Fibroblast of skin of right biceps (primary cell): ENCODE measurements at places on chromosomes 16 and 17.
A peak's percentile ranks its signal among the peaks of the same experiment; 100 is the strongest.

DNA sequence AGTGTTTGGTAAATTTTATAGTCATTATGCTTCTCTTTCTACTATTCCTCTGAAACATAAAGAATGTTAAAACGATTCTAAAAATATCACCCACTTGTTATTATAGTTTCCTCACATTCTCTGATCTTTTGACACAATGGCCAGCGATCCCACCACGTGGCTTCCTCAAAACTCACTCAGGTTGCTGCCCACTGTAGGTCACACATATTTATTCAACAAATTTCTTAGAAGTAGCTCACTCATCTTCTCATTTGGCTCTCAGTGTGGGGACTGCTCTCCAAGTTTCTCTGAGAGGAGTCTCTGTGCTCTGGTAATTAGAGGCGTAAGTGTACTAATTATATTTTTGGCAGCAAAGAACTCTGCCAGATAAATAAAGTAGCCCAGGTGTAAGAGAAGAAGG is 465.4 kb downstream of the CDH11 start:
- DNase-seq, result no peak

- DNase-seq, result no peak
Measured at GRCh38 chr16:48892893-48893292, 282.9 kb upstream of the N4BP1 start.

DNA sequence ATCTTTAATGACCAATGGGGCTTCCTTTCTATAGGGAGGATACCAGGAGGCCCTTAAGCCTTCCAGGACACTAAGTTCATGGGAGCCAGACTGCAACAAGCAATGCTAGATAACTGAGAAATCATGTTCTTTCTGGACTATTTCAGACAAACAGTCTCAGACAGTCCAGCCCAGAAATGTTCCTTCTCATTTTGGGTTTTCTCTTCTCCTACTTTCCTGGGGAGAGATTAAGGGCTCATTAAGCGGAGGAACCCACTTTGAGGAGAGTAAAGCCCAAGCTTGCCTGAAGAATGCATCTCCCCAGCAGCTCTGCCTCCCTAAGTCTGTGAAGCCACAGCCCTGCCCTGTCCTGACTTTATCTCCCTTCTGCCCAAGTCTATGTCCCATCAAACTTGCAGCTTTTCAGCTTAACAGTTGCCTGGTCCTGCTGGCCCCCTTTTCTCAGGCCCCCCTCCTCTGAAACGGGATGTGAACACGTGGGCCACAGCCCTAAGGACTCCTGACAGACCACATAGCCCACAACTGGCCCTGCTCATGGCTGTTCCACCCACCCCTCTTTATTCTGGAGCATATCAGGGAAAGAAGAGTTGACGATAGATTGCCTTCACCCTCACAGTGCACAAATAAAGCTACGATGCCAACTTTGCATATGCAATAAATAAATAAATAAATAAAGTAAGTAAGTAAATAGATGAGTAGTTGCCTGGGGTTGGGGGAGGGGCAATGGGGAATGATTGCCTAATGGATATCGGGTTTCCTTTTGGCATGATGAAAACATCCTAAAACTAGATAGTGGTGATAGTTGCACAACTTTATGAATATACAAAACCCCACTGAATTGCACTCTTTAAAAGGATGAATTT is 111.0 kb downstream of the N4BP1 start:
- DNase-seq, result peak; percentile 73

GRCh38 chr17:57440522-57441269 is 184.4 kb downstream of the MSI2 start:
- DNase-seq, result peak; percentile 52

- DNase-seq, result no peak
Measured at GRCh38 chr16:19188406-19188805, 20.4 kb downstream of the SYT17 start.

- DNase-seq, result no peak
Measured at GRCh38 chr17:10956821-10957220, 118.9 kb upstream of the PIRT start.

- DNase-seq, result no peak
Measured at GRCh38 chr16:86730597-86730996, 152.2 kb downstream of the FOXL1 start.

GRCh38 chr17:76556765-76557367 is 17.0 kb downstream of the PRCD start:
- DNase-seq, result no peak

DNA sequence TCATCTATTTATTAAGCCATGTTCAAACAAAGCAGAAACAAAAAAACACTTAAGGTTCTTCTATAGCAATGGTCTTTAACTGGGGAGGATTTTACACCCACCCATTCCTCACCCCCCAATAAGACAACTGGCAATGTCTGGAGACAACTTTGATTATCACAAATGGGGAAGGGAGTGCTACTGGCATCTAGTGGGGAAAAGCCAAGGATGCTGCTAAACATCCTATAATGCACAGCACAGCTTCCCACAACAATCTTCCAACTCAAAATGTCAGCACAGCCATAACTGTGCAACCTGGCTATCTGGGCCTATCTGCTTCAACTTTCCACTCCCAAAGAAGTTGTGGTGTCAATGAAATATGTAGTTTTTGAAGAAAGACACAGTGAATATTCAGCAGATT is 1044.4 kb downstream of the CDH8 start:
- no peak for DNase-seq

DNA sequence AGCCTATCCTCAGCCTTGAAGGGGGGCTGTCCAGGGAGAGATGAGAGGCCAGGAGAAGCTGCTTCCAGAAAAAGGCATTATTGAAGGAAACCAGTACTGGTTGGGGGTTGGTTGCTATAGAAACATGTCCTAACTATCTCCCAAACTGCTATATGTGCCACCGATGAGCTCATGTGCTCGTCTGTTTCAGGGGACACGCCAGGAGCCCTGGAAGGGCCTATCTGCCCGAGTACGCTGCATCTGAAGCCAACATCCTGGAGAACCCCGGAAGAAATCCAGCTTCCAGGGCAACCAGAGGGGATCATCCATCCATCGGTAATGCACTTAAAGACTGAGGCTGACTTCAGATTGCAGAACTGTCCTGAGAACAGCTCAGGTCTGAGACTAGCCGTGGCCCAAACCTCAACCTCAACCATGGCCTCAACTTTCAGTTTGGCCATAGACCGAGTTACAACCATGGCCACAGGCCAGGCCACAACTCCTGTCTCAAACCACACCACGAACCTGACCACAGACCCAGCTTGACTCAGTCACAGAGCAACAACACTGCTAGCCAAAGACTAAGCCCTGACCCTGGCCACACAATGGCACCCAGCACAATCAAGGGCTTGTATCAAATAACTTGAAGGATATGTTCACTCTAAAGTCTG is 10.2 kb downstream of the PITPNM3 start:
- peak; percentile 45 for DNase-seq

DNA sequence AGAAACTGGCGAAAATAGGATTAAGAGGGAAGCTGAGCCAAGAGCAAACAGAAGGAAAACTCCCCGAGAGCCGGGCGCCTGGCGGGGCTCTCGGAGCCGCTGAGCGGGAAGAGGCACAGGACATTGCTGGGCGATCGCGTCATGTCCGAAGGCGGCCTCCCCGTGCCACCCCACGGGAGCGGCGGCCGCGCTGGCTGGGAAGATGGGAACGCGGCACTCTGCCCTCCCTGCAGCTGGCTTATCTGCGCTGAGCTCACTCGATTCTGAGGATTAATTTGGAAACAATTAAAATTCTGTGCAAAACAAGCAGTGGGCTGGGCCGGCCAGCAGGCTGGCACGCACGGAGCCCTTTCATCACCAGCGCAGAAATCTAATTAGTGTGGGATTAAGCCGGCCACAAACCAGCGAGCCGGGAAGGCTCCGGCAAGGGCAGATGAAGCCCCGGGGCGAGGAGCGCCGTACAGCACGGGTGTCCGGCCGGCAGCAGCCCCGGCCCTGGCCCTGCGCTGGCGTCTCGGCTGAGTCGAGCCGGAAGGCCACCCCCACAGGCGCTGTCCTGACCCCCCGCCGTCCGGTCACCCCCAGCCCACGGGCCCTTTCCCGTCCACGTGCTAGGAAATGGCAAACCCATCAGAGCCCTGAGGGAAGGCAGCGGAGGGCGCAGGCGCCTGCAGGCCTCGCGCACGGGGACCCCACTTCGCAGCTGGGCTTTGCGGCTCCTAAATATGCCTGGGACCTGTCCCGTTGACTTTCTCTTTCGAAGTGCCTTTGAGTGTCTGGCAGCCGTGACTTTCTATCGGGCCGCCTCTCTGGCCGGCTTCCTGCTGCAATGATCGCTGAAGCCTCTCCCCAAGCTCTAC is 37.9 kb downstream of the SOX8 start:
- no peak for DNase-seq

DNA sequence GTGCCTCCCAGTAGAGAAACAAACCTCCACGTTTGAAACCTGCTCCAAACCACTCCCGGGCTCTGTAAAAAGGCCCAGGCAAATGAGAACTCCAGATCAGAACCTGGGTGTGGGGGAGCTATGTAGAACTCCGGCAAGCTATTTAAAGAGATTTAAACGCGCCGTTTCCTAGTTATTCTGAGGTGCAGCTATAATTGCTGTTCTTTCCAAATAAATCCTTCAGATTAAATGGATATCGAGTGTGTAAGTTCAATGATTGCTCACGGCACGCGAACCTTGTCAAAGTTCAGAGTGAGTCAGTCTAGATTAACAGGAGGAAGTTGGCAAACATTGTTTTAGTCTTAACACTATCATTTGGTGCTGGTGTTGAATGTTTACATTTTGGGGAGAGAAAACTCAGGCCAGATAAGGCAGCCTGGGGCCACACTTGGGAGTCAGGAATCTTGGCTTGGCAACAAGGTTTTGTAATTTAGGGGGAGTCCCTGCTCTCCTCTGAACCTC is 92.9 kb upstream of the SALL1 start:
- peak; percentile 6 for DNase-seq

GRCh38 chr17:50046667-50047066 is 9.2 kb upstream of the ITGA3 start:
- no peak for DNase-seq

- no peak for DNase-seq
Measured at GRCh38 chr16:12028288-12028619, 51.7 kb downstream of the SNX29 start.

GRCh38 chr17:31673076-31673475 is 186.0 kb downstream of the COPRS start:
- no peak for DNase-seq

DNA sequence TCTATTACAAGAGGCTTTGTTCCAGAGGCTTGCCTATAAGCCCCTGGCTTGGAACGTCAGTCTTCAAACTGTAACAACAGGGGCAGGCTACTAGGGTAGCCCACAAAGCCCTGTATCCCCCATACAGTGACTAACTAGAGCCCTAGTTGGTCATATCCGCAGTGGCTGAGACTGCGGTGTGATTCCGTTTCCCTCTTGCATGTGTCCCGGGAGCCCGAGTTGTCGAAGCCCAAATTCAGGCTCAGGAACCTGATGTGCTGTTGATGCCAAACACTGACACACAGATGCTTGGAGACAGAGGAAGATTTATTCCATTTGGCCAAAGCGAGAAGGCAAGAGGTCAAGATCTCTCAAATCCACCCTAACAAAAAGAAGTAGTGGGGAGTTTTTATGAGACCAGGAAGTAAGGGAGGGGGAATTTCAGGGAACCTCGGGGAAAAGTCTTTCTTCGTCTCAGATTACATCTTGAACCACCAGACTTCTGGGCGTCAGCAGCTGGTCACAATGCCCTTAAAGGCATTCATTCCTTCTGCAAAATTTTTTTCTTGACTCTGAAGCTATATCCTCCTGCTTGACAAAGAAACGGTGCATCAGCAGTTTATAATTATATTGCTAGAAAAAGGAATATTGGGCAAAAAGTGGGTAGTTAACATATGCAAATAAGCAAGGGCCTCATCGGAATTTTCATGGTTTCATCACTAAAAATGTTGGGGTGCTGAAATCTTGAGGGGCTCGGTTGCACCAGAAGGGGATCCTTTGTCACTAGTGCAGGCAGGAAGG is 879 bp downstream of the SLFN5 start:
- DNase-seq, result peak; percentile 76

DNA sequence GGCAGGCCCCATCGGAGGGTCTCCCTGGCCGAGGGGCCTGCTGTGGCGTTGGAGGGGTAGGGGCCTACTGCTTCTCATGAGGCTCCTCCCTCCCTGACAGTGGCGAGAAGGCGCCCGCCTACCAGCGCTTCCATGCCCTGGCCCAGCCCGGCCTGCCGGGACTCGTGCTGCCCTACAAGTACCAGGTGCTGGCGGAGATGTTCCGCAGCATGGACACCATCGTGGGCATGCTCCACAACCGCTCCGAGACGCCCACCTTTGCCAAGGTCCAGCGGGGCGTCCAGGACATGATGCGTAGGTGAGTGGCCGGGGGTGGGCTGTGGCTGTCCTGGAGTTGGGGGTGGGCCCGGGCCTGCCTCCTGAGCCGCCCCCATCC is 1.7 kb downstream of the CDT1 start:
- no peak for DNase-seq

DNA sequence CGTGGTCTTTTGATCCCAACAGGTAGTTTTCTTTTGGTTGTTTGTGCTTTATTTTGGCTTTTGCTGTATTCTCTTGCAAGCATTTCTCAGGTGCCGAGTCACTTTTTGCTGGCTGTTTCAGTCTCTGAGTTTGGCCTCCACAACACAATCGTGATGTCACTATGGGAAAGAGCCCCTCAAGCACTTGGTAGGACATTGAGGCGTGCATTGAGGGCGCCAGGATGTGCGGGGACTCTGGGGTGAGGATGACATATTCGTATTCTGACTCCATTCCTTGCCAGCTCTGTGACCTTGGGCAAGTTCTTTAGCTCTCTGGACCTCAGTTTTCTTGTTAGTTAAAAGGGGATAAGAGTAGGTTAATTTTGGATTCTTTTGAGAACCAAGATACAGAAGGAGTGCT is 13.0 kb downstream of the KSR1 start:
- DNase-seq, result no peak

GRCh38 chr16:52545222-52545897 is 1.6 kb downstream of the TOX3 start:
- DNase-seq, result no peak

- no peak for DNase-seq
Measured at GRCh38 chr17:65694601-65695000, 133.2 kb upstream of the AXIN2 start.

DNA sequence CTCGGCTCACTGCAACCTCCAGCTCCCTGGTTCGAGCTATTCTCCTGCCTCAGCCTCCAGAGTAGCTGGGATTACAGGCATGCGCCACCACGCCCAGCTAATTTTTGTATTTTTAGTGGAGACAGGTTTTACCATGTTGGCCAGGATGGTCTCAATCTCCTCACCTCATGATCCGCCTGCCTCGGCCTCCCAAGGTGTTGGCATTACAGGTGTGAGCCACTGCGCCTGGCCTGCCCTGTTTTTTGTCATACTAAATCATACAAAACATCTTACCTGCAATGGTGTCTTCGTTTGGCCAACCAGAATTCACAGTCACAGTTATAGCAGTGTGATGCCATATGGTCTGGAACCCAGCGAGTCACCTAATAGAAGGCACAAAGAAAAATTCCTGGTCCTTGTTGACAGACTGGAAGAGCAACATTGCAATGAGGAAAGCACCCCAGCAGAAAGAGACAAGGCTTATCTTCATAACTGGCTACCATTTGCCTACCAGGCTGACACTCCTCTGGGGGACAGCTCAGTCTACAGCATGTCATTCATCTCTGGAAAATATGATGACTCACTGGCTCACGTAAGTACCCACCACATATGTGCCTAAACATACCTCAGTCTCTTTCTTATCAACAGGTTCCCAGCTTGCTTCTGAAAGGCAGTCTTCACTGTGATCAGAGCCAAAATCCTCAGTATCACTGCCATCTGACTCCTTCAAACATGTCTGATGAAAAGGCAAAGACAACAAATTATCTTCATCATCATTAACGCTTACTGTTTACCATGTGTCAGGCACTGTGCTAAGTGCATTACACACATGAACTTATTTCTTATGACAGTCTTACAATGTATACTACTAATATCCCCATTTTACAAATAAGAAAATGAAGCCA is 4.3 kb upstream of the HSF5 start:
- DNase-seq, result no peak
